ENCODE measurements at places on chromosomes 3 and 15. TPM values are rescaled to one million over a fixed set of nuclear protein-coding genes. Genes with fewer than 3 reads are reported as not detected.

Gene ITPKA
- 1.1 TPM for total RNA-seq

Gene CYP1A2
- not detected for total RNA-seq

Gene CCDC13
- 2.0 TPM for total RNA-seq

Gene CD96
- total RNA-seq: not detected

Gene SPTSSB
- total RNA-seq: not detected

Gene PPP4R2
- total RNA-seq: 32.7 TPM

Gene APH1B
- 13.0 TPM for total RNA-seq

Gene MESD
- 19.4 TPM for total RNA-seq

Gene CYP8B1
- total RNA-seq: not detected

Gene MFSD1
- total RNA-seq: 51.8 TPM

Gene FEZF2
- total RNA-seq: not detected

Gene TRIM69
- total RNA-seq: 7.9 TPM

Gene BCL6
- 42.2 TPM for total RNA-seq

Gene LRRC49
- 2.7 TPM for total RNA-seq

Gene SMCO1
- not detected for total RNA-seq

Gene P2RY14
- total RNA-seq: not detected

Gene TGM4
- not detected for total RNA-seq

Gene COLQ
- total RNA-seq: 1.6 TPM

Gene SENP2
- total RNA-seq: 12.9 TPM

Gene GPD1L
- 5.6 TPM for total RNA-seq

All from cardiac ventricle fibroblast (primary cell).